ENCODE measurements at places on chromosomes 13 and 19. TPM values are rescaled to one million over a fixed set of nuclear protein-coding genes. Genes with fewer than 3 reads are reported as not detected.

DNA sequence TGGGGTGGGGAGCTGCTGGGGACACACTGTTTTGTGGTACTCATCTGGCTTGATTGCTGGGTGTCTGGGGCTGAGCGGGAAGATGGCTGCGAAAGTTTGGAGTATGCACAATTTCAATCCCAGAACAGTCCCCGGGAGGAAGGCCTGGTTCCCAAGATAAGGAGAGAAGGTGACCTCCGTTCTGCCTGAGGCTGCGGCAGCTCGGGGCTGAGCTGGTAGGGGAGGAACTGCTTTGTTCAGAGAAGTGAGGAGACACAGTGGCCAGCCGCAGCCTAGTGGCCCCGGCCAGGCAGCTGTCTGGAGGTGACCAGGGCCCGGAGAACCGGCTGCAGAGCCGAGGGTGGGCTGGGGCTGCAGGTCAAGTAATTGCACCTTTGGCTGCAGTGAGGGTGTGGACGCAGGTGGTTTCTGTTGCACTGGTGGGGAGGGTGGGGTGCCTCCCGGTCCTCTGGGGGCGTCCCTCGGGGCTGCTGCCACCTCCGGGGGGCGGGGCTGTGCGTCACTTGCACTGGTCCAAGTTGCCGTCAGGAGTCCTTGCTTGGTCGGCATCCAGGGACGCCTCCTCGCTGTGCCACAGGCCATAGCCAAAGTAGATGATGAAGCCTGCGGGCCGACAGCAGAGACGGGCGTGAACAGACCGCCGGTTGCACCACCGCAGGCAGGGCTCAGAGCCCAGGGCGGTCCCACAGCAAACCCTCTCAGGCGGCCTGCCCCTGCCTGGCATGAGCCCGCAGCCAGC, 81.3 kb downstream of the SLC7A1 start:
- no peak for DNase-seq

DNA sequence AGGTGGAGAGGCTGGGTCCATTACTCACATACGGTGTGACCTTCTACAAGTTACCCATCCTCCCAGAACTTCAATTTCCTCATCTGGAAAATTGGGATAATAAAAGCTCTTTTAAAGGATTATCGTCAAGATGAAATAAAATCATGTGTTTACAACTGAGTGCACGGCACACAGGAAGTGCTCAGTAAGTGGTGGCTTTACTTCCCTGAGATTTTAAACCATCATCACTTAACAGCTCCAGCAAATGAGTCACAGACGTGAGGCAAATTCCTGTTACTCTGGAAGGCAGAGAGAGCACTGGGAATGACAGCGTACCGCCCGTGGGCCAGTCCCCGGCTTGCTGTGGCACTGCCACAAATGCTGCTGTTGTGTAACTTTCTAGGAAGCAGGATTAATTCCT, 64.1 kb downstream of the MRPL57 start:
- DNase-seq = no peak

- no peak for DNase-seq
Measured at GRCh38 chr19:8449830-8450229, 5.1 kb downstream of the HNRNPM start.

GRCh38 chr13:77040835-77041234, 13.9 kb upstream of the FBXL3 start:
- DNase-seq = no peak

GRCh38 chr13:77989281-77989680, 70.7 kb upstream of the EDNRB start:
- DNase-seq = no peak

- no peak for DNase-seq
Measured at GRCh38 chr13:39349391-39349960, 253.5 kb downstream of the LHFPL6 start.

DNA sequence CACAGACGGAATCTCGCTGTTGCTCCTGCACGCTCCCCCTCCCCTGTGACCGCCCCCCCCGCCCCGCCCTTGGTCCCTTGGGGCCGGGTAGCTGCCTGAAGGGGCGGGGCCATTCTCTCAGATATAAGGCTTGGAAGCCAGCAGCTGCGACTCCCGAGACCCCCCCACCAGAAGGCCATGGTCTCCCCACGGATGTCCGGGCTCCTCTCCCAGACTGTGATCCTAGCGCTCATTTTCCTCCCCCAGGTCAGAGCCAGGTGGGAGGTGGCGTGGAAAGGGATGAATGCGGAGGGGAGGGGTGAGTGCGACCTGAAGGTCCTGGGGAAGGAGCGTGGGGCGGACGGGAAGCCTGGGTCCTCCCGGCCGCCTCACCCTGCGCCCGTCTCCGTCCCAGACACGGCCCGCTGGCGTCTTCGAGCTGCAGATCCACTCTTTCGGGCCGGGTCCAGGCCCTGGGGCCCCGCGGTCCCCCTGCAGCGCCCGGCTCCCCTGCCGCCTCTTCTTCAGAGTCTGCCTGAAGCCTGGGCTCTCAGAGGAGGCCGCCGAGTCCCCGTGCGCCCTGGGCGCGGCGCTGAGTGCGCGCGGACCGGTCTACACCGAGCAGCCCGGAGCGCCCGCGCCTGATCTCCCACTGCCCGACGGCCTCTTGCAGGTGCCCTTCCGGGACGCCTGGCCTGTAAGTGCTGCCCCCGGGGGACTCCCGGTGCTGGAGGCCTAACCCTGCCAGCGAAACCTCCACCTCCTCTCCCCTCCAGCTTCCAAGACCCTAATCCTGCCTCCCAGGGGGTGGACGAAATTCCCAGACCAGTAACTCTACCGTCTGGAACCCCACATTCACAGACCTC, at the start of gene DLL3:
Gene DLL3 (plus strand): TSS at position 150 of the 845 bp plus-strand sequence. CDS start 28 bp downstream, at position 178.
- no peak for DNase-seq

GRCh38 chr19:46975925-46976782, 43.5 kb upstream of the NPAS1 start:
- DNase-seq = peak; percentile 61

DNA sequence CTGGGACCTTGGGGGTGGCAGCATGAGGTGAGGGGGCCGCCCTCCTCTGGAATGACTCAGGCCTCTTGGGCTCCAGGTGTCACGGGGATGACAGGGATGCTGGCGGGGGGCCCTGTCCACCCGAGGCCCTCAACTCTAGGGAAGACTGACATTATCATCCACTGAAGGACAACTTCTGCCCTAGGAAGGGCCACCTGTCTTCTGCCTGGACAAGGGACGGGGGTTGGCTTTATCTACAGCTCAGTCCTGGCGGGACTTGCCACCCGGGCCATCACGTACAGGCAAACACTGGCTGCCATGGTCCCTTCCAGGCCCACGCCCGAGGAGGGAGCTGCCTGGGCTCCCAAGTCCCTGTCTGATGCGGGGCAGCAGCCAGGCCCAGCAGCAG, 130.7 kb downstream of the STK24 start:
- no peak for DNase-seq

- no peak for DNase-seq
Measured at GRCh38 chr19:55147545-55148251, 1.3 kb downstream of the TNNT1 start.

DNA sequence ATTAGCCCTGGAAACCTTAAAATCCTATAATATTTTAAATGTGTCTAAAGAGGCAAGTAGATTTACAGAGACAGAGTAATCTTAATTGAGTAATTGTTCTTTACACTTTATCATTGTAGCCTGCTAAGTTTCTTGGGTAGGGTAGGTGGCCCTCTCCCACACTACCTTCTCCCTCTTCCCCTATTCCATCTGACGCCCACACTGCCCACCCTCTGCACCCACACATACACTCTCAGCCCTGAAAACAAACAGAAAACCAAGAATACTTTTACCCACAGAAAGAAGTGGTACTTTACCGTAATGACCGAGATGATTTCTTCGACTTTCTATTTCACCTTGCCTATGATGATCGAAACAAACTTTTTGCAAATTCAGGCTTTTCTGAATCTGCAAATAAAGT, 320.4 kb upstream of the OBI1 start:
- DNase-seq = no peak

DNA sequence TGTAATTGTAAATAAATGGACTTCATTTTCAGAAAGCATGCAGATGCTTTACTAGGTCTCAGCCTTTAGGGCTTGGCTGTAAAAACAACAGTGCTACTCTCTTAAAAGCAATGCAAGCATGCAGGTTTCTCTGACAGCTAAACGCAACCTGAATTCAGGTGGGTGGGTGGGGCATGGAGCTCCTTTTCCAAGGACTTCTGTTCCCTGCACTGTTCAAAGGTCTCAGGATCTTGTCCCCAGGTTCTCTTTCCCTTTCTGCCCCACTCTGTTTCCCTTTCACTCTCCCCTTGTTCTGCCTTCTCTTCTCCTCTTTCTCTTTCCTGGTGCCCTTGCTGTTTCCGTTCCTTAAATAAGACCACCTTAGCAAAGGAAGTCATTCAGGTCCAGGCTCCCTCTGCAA, 1527.5 kb upstream of the SLC10A2 start:
- no peak for DNase-seq

DNA sequence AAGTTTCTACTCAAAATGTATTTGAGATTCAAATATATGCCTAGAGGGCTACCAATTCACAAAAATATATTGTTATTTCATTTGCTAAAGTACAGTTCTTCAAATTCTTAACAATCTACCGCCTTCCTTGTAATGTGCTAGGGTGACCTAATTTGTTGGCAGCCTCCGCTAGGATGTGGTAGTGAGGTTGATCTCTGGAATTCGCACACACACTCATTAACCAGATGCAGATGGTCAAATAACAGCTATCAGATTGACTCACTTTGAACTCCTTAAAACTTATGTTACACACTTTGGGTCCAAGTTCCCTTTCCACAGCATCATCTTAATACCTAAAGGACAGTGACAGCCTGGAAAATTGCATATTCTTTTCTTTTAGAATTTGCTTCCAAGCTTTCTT, 367.3 kb downstream of the DCT start:
- DNase-seq = no peak

DNA sequence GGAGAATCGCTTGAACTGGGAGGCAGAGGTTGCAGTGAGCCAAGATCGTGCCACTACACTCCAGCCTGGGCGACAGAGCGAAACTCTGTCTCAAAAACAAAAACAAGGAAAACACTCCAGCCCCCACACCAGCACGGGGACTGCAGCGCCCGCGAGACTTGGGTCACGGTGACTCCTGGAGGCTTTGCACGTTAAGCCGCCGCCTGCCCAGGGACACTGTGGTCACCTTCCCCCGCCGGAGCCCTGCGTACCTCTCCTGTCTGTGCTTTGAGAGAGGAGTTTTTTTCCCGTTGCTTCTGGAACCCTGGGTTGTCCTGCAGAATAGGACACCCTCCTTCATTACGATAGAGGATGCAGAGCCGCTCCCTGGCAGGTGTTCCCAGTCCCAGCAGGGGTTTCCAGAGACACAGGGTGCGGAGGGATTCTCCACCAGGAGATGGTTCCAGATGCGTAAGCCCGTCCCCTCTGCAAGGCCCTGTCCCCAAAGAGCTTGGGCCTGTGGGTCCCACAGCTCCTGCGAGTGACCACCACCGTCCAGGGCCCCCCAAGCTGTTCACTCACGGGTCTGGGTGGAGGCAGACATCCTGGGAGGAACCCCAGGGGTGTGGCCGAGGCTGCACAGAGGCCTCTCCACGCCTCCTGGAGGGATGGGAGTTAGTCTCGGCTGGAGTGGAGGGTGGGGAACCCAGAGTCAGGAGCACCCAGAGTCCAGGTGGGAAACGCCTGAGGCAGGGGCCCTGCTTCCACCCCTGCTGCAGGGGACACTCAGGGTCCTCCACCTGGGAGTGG, 42.8 kb upstream of the NDUFS7 start:
- DNase-seq = no peak

DNA sequence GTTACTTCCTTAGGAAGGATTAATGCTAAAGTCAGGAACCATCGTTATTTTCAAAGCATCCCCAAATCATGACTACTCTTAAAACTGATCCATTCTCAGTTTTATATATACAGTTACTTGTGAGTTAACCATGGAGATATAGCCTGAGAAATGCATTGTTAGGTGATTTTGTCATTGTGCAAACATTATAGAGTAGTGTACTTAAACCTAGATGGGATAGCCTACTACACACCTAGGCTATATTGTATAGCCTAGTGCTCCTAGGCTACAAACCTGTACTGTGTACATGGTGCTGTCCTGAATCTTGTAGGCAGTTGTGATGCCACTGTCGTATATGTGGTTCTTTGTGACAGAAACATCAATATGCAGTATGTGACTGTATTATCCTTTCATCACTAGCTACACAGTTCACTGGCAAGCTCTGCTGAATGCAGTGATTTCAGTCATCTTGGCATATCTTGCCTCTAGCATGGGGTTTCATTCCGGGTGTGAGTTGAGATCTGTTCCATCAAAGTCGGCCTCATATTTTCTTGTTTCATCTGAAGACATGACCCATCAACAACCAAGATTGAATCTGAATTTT, 45.3 kb downstream of the CDK8 start:
- DNase-seq = no peak

- peak; percentile 76 for DNase-seq
Measured at GRCh38 chr19:2488942-2489731, 13.2 kb downstream of the GADD45B start.

DNA sequence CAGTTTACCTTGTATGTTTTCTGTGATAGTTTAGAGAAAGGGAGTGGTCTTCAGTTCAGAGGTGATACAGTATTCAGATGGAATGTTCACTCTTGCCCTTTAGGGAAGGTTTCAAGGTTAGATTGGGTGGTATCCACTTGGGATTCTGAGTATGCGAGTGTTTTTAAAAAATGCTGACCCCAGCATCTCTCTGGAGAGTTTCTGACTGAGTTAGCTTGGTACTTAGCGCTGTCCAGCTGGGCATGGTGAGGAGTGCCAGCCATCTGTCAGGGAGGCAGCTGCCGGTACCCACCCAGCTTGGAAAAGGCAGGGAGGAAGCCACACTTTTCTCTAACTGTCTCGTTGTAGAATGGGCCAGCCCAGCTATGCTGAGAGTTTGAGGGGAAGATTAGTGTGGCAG, 63.3 kb downstream of the ARHGEF7 start:
- no peak for DNase-seq

- no peak for DNase-seq
Measured at GRCh38 chr13:97030705-97031452, 36.6 kb upstream of the OXGR1 start.

GRCh38 chr19:54154603-54155345, 4.7 kb downstream of the LENG1 start:
- no peak for DNase-seq

GRCh38 chr19:30570194-30570593, 198.0 kb downstream of the ZNF536 start:
- no peak for DNase-seq

DNA sequence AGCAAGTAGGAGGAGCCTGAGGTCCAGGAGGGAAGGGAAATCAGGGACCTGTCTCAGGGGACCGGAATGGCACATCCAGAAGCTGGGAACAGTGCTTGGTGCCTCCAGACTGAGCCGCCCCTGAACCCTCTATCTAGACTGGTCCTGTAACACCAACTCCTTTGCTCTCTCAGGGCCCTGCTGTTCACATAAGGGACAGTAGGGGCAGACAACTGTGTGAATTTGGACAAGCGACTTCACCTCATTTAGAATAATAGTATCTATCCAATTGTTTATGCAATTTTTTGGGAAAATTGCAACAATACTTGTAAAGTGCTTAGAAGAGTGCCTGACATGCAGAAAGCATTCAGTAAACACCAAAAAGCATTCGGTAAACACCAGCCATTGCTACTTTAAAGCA, 14.0 kb downstream of the SYMPK start:
- DNase-seq = no peak

Gene RXFP2
- total RNA-seq = 0.82 TPM

Gene KLK14
- total RNA-seq = not detected

Gene CCNE1
- 1.6 TPM for total RNA-seq

Gene PRR22
- total RNA-seq = 0.41 TPM

Gene ATP1A3
- 149 TPM for total RNA-seq

Gene CGB2
- total RNA-seq = not detected

All from frontal cortex (tissue), 4 donors.